Upper lobe of left lung (tissue), 6 donors: ENCODE measurements at places on chromosomes 2 and 18. TPM values are rescaled to one million over a fixed set of nuclear protein-coding genes. Genes with fewer than 3 reads are reported as not detected.

KCNJ3 gene
- total RNA-seq: not detected

DNA sequence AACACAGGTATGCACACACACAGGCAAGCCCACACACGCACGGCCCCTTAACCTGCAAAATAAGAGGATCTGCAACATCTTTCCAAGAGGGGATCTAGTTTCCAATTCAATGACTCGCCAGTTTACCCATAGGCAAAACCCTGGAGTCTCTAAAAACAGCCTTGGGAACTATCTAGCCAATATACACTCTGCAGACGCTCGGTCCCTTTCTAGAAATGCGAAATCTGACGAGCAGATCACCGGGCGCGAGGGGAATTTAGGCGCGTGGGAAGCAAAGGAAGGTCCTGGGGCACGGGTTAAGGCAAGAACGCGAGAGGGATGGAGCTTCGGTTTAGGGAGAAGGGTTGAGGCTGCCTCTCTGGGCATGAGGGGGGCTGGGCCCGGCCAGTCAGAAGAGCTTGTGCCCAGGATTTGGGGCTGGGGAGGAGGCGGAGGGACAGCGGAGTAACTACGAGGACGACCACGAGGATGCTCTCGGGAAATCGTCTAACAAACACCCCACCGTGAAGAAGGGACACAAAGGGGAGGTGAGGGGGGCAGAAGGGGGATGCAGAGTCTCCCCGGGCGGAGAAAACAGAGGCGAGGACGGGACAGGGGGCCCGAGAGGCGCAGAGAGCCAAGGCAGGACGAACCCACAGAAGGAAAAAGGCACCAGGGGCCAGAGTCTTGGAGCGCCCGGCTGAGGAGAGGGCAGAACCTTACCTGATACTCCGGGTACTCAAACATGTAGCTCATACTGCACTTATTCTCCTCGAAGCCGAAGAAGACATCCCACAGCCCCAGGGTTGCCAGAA, 542 bp downstream of the PGAP1 start:
- peak overlapping the region; percentile 81 for H3K27ac ChIP-seq
- peak overlapping the region; percentile 73 for H3K4me3 ChIP-seq
- H3K27me3 ChIP-seq: no peaks in the 10 kb centered on the region
- no peaks in the 10 kb centered on the region for H3K36me3 ChIP-seq
- peak; percentile 33 for DNase-seq

DNA sequence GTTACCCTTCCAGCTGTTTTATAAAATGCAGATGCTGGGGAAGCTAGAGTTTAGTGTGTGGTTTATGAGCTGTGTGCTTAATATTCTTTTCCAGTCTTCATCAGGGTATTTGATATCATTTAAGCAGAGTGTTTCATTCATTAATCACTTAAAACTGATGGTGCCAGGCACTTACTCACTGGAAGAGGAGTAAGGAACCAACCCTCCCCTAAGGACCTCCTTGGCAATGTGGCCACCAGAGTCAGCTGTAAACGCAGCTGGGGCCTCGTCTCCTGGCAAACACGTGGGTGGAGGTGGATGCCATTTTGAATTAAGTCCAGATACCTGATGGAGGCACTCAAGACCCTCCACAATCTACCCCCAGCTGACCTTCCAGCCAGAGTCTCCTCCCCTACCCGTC, 331.6 kb downstream of the CLIP4 start:
- no peak for DNase-seq
- no peak overlapping the region for H3K4me3 ChIP-seq
- H3K36me3 ChIP-seq: no peaks in the 10 kb centered on the region
- H3K27me3 ChIP-seq: no peaks in the 10 kb centered on the region
- no peak overlapping the region for H3K27ac ChIP-seq

- H3K27ac ChIP-seq: no peak overlapping the region
- no peaks in the 10 kb centered on the region for H3K36me3 ChIP-seq
- no peak for DNase-seq
- no peaks in the 10 kb centered on the region for H3K27me3 ChIP-seq
- no peaks in the 10 kb centered on the region for H3K4me1 ChIP-seq
Observed at GRCh38 chr2:59567151-59567550, 986.3 kb downstream of the BCL11A start.

GRCh38 chr2:25043241-25043867, 1.5 kb downstream of the EFR3B start:
- H3K36me3 ChIP-seq: no peaks in the 10 kb centered on the region
- no peak overlapping the region for H3K27ac ChIP-seq
- no peak overlapping the region for H3K4me3 ChIP-seq
- peaks cover 22% of the 10 kb centered on the region for H3K4me1 ChIP-seq
- no peaks in the 10 kb centered on the region for H3K27me3 ChIP-seq

DNA sequence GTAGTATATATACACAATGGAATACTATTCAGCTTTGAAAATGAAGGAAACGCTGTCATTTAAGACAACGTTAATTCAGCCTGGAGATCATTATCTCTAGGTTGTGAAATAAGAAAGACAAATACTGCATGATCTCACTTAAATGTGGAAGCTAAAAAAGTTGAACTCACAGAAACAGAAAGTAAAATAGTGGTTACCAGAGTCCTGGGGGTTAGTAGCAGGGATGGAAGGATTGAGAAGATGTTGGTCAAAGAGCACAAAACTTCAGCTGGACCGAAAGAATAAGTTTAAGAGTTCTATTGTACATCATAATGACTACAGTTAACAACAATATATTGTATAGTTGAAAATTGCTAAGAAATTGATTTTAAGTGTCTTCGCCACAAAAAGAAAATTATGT, 670.3 kb downstream of the NR4A2 start:
- H3K4me1 ChIP-seq: no peaks in the 10 kb centered on the region
- H3K27ac ChIP-seq: no peak overlapping the region
- H3K36me3 ChIP-seq: no peaks in the 10 kb centered on the region
- no peaks in the 10 kb centered on the region for H3K27me3 ChIP-seq
